ENCODE measurements at places on chromosomes 5 and 9.
A peak's percentile ranks its signal among the peaks of the same experiment; 100 is the strongest.

- no peak for DNase-seq
These were observed 77.7 kb upstream of the CTNND2 start for GRCh38 chr5:11981986-11982385.

DNA sequence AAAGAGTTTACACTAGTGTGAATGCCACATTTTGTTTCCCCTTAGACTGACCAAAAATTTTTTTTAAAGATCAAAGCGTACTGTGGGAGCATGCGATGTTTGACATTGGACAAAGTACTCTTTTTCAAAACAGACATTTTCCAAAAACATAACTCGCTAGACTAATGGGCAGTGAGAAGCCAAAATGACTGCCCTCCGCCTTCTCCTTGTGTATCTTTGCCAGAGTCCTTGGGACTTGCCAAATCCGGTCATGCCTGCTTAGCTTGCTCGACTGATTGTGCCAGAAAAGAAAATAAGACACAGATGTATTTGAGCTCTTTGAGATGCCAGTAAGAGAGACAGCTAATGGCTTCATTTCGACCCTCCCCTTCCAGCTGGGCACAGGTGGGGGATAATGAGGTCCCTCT is 157.5 kb downstream of the MAPKAP1 start:
- no peak for DNase-seq

- no peak for DNase-seq
These were observed 98.9 kb upstream of the SPATA31D4 start for GRCh38 chr9:81829195-81829882.

- no peak for DNase-seq
These were observed 190.9 kb upstream of the GNA14 start for GRCh38 chr9:77838986-77839385.

- no peak for DNase-seq
These were observed 24.1 kb upstream of the RNF20 start for GRCh38 chr9:101509572-101509971.

DNA sequence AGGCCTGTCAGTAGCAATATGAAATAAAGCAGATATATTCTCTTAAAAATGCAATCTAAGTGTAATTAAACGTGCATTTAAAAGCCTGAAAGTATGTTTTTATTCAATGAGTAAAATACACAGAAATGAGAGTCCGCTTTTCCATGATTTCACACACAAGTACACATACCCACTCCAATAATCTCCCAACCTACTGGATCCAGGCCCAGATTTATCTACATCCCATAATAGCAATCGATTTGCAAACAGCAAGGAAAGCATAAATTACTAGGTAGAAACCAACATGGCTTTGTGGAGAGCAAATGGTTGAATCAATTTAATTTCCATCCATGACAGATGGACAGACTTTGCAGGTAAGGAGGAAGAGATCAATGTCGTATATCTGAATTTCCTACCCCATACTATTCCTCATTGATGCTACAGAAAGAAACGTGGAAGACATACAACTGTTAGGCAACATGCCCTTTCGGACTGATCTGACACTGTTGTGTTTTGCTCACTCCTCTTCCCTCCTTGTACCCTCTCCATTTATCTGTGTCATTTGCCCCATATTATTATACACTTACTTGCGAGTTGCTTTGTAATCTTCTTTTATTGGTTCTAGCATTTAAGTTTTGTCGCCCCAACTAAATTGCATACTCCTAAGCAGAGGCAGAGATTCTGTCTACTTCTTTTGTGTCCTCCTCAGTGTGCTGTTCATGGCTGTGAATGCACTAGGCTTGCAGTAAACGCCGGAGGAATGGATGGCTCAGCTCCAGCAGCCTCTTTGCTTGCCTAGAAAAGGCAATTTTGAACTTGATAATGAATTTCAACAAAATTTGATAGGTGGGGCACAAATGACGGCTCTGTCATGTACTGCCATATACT is 133.6 kb downstream of the NFIB start:
- no peak for DNase-seq

DNA sequence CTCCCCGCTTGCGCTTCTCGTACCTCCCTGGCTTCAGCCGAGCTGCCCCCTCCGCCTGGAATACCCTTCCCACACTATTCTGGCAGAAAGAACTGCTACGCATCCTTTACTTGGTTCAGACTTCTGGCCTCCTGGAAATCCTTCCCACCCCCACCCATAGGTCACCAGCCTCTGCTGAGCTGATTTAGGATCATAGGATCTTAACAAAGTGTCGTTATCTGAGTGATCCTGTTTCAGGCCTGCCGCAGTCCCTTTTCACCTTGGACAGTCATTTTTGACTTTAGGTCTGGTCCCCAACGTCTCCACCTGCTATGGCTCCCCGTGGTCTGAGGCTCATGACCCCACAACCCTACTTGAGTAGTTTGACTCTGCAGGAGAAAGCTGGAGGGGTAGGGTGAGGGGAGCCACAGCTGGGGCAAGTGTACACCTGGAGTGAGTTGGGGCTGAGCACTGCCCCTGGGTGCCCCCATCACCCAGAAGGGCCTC is 27.3 kb downstream of the EGR1 start:
- DNase-seq: no peak

DNA sequence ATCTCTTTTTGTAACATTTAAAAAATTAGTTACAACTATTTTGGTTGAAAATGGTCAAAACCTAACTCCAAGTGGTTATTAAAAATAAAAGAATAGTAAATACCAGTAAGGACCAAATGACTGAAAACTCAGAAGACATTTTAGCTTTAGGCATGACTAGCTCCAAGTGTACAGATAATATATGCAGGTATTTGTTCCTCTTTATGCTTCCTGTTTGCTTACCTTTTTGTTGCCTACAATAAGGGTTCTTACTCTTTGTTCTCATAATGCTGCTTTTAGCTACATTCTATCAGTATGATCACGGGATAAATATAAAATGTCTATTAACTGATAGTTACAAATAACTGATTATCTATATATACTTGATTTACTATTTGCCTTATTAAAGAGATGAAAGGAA is 259.6 kb downstream of the CDH12 start:
- DNase-seq: no peak

DNA sequence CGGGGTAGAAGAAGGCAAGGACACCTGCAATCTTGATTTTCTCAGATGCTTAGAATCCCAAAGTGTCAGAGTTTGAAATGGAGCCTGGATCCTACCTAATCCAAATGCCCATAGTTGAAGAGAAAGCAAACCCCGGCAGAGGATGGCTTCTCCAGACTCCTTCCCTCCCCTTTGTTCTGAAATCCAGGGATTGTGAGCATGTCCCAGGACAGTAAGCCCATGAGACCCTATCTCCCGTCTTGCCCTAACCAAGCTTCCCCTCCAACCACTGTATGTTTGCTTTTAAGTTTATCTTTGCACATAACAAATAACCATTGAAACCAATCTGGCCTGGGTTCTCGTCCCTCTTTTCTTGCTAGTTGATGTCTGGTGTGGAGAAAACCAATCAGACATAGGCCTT is 78.3 kb upstream of the NIPAL4 start:
- no peak for DNase-seq

GRCh38 chr9:17531642-17532254 is 47.1 kb upstream of the SH3GL2 start:
- DNase-seq: no peak

GRCh38 chr5:72605632-72606031 is 98.4 kb upstream of the ZNF366 start:
- DNase-seq: no peak

DNA sequence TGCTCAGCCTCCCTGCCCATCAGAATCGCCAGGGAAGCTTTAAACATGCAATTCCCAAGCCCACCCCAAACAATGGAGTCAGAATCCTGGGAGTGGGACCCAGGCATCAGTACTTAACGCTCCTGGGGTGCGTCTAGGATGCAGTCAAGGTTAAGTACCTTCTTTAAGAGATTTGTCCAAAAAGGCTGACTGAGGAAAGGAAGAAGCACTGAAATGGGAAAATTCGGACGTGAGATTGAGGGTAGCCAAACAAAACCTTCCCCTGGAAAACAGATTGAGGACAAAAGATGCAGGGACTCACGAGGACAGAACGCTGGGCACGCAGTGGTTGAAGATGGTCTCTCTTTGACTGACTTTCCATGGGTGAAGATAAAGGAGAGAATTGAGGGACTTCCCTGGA is 143.5 kb downstream of the MTX3 start:
- DNase-seq: no peak

- DNase-seq: no peak
These were observed 236.8 kb downstream of the ACTL7B start for GRCh38 chr9:108618906-108619550.

- no peak for DNase-seq
These were observed 224.7 kb downstream of the FSTL4 start for GRCh38 chr5:133387621-133388020.

- DNase-seq: no peak
These were observed 35.9 kb downstream of the SVEP1 start for GRCh38 chr9:110543631-110544051.

GRCh38 chr5:179417016-179417415 is 71.8 kb upstream of the ADAMTS2 start:
- DNase-seq: no peak

GRCh38 chr5:164742025-164742424 is 1236.6 kb downstream of the MAT2B start:
- DNase-seq: peak; percentile 27

- no peak for DNase-seq
These were observed 35.6 kb downstream of the WWC1 start for GRCh38 chr5:168327019-168327421.

GRCh38 chr9:99259231-99259918 is 37.3 kb downstream of the SEC61B start:
- peak; percentile 39 for DNase-seq
